ENCODE measurements at places on chromosomes 5 and 9.

DNA sequence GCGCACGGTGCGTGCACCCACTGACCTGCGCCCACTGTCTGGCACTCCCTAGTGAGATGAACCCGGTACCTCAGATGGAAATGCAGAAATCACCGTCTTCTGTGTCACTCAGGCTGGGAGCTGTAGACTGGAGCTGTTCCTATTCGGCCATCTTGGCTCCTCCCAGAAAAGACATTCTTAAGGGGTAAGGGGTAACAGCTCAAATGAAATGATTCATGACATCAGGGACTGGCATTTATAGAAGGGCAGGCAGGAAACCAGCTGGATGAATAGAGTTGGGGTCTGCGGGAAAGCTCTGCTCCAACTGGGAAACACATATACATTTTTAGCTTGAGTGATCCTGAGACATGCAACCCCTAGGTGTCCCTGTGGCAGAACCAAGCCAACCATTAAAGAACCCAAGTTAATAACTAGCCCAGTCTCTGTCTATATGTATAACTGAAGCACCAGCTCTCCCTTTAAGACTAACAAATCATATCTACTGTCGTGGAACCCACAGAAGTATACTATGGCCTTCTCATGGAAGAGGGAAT is 119.3 kb downstream of the LMNB1 start:
- no peak for DNase-seq

GRCh38 chr5:38346593-38346992 is 88.2 kb downstream of the EGFLAM start:
- no peak for DNase-seq

DNA sequence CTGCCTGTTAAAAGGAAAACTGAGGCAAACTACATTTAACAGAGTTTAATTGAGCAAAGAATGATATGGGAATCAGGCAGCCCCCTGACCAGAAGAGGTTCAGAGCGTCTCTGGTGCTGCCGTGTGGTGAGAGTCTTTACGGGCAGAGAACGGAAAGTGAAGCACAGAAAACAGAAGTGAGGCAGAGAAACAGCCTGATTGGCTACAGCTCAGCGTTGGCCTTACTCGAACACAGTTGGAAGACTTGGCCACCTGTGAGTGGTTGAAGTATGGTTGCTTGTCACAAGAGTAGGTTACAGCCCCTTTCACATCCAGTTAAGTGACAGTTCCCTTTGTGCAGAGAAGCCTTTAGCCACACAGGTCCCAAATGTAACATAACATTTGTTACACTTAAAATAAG is 16.9 kb upstream of the FBP1 start:
- no peak for DNase-seq

DNA sequence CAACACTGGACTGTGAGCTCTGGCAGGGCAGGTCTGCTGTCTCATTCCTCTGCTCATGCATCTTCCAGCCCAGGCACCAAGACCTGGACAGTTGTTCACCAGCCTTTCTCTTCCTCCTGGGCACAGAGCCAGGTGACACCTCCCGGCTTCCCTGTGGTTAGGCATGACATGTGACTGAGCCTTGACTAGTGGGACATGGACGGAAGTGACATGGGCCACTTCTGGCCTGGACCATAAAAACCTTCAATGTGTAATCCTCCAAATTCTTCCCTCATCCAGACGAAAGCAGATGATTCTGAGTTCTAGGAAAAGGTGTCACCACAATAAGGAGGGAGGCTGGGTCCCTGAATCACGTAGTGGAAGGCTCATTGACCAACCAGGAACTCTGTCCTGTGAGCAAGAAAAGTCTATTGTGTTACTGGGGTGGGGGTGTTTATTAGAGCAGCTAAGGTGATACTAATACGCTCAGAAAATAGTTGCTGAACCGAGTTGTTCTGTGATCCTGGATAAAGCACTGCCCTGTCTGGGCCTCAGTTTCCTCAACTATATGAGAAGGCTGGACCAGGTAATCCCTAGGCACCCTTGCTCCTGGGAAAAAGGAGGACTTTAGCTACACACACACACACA is 26.6 kb upstream of the CRB2 start:
- no peak for DNase-seq

GRCh38 chr9:23587433-23587832 is 238.6 kb downstream of the ELAVL2 start:
- DNase-seq = no peak

DNA sequence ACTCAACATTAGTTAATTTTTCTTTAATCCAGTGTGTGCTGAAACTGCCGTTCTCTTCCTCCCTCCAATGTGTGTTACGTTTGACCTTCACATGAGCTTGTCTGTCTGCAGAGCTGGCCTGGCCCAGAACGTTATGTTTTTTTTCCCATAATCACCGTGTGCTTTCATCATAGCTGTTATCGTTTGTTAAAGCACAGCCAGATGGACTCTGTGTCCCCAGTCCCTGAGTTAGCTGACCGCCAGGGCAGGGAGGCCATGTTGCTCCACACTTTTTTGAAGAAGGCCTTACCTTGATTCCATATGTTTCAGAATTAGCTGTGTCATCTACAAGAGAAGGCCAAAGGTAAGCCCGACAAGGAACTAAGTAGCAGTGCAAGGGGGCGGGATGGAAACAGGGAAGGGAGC is 55.7 kb downstream of the HSD17B3 start:
- no peak for DNase-seq

Measured in NCI-H1105 (cell line).